ENCODE measurements at places on chromosomes 11 and 22.

DNA sequence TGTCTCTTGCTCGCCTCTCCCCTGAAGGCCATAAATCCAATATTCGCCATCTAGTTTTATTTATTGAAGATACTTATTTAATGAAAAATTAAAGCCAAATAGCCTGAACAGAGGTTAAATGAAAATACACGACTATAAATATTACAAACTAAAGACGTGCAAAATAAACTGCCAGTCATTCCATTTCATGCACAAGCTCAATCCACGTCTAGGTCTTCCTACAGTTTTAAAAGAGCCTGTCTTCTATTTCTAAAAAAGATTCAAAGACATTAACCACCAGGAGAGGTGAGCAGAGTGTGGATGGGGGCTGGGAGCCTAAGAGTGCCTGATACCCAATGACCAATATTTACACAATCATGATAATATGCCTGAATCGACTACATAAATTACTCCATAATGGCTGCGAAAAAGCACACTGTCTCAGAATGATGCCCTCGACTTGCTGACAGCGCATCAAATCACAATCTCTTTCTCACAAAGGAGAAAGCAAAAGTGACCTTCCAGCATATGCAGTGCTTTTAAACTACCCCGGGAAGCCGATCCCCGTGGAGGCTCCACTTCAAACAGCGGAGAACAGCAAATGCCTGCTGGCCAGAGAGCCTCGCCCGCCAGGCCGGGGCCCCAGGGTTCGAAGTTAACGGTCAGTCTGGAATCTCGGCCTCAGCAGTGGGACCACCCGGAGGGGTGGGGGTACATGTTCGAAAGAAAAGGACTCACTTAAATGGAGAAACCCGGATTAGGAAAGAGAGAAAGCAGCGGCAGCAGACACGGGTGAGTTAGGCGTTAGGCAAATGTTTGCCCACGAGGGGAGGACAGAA is 1.7 kb downstream of the FCHSD2 start:
- DNase-seq, result no peak

DNA sequence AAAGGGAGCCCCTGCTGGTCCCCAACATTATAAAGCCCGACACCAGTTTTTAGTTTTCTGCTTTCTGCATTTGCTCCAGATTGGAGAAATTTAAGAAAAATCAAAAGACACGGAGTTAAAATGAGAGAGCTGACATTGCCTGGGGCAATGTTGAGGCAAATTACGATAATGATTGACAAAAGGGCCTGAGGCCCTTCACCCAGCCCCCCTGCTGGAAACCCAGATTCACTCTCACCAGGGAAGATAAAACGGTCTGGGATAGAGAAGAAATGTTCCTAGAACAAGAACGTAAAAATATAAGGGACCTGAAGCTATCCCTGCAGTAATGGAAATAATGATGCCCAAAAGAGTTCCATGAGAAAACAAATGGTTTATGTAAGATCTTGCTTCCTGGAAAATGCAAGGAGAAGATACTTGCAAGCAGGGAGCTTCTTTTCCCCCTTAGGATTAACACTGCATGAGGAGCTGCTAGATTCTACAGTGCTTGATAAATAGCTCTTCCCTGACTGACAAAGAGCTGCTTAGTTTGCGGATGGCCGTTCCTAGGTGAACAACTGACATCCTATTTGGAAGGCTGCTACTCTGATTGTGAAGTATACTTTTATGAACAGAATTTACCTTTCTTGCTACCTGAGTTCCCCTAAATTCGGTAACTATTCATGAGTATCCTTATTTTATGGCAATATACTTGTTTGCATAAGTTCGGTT is 40.6 kb upstream of the GNAZ start:
- DNase-seq, result no peak

- DNase-seq, result peak; percentile 65
Observed at GRCh38 chr22:44192098-44192815, 11.5 kb downstream of the PARVG start.

DNA sequence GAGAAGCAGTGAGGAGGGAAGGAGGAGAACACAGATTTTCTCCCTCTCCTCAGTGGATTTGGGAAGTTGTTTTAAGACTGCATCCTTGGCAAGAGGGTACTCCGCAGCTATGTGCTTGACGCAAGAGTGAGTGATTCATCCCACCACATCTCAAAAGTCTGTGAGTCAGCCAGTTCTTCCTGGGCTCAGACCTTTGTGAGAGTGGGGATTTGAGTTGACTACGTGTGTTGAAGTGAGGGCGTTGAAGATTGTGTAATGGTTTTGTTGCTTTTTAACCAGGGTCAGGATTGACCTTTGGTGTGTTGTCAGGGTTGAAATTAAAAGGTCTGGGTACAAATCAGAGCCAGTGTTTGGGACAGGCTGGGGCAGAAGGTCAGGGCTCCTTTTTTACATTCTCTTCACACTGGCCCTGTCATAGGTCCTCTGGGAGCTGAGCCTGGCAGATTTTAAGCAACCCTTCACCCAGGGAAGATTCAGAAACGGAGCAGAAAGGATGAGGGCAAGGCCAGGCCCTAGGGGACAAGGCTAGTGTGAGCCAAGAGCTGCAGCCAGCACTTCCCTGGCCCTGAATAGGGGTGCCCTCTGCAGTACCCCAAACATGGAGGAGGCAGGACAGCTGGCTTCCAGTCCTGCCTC is 4.2 kb upstream of the C11orf86 start:
- DNase-seq, result peak; percentile 72

DNA sequence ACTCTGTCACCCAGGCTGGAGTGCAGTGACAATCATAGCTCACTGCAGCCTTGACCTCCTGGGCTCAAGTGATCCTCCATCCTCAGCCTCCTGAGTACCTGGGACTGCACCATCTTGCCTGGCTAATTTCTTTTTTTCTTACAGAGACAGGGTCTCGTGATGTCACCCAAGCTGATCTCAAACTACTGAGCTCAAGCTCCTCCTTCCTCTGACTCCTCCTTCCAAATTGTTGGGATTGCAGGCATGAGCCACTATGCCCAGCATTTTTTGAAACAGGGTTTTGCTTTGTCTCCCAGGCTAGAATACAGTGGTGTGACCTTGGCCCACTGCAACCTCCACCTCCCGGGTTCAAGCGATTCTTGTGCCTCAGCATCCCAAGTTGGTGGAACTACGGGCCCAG is 358.3 kb upstream of the MTNR1B start:
- no peak for DNase-seq
